ENCODE measurements at places on chromosomes 12 and 14.

DNA sequence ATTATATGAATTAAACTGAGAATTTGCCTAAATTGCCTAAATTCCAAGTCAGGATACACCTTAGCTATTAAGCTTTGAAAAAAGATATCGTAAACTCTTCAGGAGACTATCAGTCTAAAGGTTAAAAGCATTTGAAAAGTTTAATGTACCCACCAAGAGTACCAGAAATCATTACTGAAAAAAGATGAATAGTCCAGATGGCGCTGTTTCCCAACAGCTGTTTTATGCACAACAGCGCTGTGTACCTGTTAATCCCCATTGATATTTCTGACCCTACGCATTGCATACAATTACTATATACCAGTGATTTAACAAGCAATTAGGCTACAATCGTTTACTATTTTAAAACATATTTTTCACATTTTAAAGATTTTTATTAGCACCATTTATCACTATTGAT is 185.0 kb downstream of the PLCZ1 start:
- DNase-seq = no peak

DNA sequence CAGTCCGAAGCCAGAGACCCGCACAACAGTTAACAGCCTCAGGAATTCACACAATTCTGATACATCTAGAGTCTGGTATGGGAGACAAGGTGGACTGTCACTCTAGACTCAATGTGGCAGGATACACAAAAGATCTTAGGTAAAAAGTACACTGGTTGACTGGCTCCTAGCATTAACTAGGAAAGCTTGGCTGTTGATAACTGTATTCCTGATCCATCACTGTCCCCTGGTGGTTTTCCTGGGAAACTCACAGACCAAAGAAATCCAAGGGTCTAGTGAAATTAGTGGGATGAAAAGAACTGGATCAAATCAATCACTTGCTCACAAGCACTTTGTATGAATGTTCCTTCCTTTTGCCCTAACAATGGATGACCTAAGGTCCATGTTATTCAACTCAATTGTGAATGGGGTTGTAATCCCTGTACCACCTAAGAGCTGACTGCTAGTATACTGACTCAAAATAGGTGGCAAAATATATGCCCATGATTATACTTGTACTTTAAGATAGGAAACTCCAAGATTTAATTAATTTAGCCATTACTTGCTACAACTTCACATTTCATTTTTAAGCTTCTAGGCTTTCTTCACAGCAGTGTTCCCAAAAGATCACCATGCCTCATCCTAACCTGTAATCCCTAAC is 14.0 kb downstream of the NPC2 start:
- DNase-seq = peak; percentile 51

DNA sequence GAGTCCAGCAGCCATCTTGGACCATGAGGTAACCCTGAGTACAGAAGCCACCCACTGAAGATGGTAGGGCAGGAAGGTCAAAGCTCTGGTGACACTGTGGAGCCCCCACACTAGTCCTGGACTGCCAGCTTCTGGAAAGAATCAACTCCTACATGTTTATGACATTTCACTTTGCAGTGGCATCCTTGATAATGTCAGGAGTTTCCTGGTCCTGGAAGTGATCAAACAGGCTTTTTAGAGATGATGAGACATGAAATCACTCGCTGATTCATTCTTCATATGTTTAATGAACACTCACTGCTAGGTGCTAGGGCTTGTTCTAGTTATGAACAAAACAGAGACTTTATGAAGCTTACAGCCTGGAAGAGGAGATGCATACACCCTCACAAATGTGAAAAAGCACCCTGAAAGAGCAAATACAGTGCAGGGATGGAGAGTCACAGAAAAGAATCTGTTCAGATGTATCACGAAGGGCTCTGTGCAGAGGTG is 15.8 kb upstream of the HNF1A start:
- DNase-seq = no peak

- peak; percentile 49 for DNase-seq
These were observed at the start of gene PAX9 for GRCh38 chr14:36661506-36662257. PAX9 (plus strand) TSS chr14:36661860; CDS start chr14:36662090, 230 bp downstream.

DNA sequence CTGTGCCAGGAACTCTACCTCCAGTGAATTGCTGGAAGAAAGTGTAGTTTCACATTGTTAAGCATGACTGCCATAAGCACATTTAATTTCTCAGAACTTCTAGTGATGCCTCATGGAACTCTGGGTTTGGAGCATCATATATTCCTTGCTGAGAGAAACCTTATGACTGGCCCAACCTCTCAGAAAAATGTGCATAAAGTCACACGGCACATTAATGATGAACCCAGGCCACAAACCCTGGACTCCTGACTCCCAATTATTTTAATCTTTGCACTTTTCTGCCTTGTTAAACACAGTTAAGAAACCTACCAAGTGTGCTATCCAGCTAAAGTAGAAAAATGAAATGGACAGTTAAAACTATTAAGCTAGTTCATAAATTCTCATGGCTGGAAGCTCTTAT is 5.6 kb downstream of the TCP11L2 start:
- DNase-seq = no peak

DNA sequence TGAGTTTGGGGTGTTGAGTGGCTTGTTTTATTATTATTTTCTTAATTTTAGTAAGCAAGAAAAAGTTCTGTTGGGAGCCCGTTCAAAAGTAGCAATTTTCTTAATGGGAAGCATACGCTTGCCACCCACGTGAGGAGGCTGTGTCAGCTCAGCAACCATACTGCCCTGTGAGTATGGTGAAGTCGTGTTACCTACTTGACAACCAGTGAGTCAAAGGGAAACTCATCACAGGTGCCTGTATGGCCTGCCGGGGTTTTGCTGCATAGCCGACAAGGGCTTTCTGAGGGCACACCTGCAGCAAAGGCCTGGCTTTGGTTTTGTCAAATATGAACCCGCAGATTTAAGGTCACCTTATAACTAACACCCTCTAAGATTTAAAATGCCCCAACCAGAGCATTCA is 31.1 kb downstream of the PITPNM2 start:
- no peak for DNase-seq

DNA sequence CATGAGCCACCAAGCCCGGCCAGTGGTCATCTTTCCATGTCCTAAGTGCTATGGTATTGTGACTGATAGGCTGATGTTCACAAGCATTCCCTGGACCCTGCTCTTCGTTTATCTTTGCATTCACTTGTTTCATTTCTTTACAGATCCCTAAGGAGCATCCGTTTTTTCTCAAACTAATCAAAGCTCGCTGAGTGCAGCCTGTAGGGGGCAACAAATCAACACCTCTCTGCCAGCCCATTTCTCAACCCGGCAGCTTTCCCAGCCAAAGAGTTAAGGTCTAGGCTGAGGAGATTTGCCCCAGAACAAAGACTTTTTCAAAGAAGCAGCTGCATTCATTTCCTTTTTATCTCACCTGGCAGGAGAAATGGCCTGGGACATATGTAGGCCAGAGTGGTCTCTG is 12.1 kb downstream of the SIRT4 start:
- DNase-seq = no peak

DNA sequence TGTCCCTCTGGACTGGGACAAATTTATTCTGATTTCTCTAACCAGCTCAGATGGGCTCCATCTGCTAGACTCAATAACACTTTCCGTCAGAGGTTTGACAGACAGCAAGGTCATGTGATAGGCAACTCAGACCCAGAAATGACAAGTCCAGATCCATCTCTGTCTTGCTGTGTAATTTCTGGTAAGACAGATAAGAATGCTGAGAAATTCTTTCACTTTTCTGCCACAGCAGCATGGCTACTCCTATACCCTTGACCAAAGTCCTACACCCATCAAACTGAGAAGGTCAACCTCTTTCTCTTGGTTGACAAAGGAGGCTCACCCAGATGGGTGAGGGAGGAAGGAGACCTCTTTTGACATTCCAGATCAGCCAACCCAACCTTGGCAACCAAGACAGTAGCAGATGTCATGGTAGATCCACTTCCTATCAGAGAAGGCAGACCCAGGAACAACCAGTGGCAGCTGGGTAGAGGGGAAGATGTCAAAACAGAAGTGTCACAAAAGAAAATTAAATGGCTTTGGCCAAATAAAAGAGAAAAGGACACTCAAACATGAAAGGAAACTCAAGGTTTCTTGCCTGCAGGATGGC is 36.9 kb upstream of the PRKAB1 start:
- no peak for DNase-seq

- peak; percentile 56 for DNase-seq
These were observed 1.8 kb upstream of the ZNF839 start for GRCh38 chr14:102317564-102318248.

DNA sequence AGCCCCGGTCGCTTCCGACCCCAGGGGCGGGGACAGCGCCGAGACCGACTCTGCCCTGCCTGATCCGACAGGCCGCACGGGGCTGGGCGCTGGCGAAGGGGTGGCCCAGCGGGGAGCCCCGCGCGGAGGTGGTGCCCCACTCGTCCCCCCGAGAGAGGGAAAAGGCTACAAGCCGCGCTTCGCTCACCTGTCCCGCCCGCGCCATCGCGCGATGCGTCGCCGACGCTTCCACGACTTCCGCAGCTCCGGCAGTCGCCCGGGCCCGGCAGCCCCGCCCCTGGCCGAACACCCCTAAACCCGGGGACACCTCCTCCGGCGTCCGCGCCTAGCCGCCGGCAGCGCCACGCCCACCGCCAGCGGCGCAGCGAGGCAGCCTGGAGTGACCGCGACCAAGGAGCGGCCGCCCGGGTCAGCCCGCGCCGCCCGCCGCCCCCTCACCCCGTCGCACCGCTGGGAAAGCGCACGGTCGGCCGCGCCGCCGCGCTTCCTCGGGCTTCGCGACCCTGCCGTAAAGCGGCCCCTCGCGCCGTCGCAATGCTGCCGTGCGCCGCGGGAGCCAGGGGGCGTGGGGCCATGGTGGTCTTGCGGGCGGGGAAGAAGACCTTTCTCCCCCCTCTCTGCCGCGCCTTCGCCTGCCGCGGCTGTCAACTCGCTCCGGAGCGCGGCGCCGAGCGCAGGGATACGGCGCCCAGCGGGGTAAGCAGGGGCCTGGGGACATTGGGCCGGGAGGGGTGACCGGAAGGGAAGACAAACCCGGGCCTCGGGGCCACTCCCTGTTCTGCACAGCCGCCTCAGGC is at the start of the genes BAG5 and COA8:
TSS of gene BAG5 (minus strand) at position 229 of the 797 bp plus-strand sequence. CDS start 1,493 bp downstream, outside the sequence.
TSS of gene COA8 (plus strand) at position 532 of the 797 bp plus-strand sequence. CDS start at position 574, 42 bp downstream.
- DNase-seq = peak; percentile 86

DNA sequence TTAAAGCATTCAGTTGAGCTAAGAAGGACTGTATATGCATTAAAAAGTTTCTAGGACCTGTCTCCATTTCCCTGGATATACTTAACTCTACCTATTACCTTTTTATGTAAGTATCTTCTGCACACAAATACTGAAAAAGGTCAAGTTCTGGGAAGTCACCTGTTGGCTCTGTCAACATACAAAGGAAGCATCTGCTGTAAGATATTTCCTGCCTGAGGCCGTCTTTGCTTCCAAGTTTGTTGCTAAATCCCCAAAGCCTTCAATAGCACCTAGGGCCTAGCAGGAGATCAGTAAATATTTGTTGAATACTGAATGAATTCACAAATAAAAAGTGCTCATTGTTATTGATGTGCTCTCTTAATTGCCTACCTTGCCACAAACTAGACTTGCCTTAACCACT is 188.4 kb downstream of the DUSP6 start:
- DNase-seq = no peak
